CD8-positive, alpha-beta T cell (primary cell): ENCODE measurements at places on chromosomes 13 and 19.

DNA sequence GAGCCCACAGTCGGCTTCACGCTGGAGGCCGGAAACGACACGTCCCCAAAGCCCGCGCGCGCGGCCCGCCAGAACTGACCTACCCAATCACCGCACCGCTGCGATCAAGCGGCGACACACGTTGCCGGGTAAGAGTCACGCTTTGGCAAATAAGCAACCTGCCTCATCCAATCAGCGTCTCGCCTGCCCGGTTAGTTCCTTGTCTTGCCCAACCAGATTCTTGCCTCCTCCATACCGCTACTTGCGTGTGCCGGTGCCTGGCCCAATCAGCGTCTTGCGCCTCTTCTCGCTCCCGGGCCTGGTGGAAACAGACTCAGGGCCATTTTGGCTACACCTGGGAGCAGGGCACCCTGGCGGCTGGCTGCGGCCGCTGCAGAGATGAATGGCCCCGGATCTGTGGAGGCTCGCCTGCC, 11.6 kb upstream of the ZNF544 start:
- no peak for DNase-seq

DNA sequence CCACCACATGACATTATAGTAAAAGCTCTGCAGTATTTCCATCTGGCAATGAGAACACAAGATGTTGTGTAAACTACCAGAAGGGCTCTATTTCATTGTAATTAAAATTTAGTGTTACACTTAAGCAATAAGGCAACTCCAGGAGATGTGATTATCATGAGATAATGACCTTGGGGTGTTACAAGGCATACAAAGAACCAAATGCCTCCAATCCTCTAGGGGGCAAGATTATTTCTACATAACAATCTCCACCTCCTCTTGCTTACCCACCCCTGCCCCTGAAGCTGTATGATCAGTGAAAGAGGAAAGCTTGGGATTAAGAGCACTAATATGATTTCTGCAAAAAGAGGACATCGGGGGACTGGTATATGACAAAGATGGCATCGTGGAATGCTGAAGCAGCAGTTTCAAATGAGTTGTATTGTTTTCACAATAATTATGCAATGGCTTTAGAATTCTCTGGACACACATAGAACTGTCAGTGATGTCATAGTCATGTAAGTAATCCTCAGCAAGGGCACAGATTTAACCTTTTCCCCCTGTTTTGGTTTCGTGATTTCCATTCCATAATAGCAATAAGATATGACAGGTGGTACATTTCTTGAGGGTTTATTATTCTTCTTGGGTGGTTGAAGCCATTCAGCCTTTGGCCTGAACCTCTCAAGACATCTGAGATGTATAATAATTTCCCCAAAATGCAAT, 295.3 kb downstream of the MZT1 start:
- no peak for DNase-seq

- no peak for DNase-seq
Observed at GRCh38 chr19:31261603-31262212, 87.5 kb downstream of the TSHZ3 start.

- DNase-seq, result no peak
Observed at GRCh38 chr13:105918842-105919741, 616.4 kb downstream of the EFNB2 start.

GRCh38 chr19:40762754-40763470, 11.9 kb downstream of the SNRPA start:
- DNase-seq, result no peak

- DNase-seq, result no peak
Observed at GRCh38 chr19:16470541-16470910, 1.2 kb downstream of the EPS15L1 start.

DNA sequence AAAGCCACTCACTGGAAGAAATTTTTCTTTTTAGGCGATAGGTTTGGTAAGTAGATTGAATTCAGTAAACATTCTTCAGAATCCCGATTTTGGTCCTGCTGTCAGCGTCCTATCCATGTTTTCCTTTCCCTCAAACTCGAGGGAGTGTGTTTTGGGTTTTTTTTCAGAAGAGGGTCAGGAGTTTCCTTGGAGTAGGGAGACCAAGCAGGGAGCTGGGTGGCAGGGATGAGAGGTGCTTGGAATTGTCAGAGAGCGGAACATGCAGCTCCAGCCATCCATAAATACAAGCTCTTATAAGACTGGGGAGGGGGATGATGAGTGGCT, 1.6 kb upstream of the PCDH8 start:
- no peak for DNase-seq
